ENCODE measurements at places on chromosomes 5 and 9.
A peak's percentile ranks its signal among the peaks of the same experiment; 100 is the strongest.

DNA sequence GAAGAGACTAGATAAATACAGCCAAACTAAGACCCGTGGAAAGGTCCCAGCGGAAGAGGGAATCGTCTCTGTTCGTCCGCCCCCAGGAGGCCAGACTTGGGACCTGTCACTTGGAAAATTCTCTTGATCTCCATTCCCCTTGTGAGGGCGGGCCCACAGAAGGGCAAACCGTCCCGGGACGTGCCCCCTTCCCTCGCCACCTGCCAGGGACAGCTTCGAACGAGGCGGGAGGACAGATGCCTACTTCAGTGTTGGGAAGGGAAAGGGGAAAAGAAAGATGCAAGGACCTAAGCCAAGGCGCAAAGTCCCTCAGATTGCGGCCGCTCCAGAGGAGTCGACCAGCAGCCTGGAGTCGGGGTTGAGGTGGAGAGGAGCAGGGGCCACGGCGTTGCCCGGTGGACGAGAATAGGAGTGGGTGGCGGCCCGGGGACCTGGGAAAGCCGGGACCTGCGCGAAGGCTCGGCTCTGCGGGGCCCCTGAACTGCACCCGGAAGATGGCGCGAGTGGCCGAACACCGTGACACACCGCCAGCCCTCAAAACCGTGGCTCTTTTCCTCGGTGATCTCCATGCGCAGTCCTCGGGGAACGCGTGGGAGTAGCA is 4.4 kb upstream of the EBF1 start:
- DNase-seq, result peak; percentile 48

- DNase-seq, result no peak
Observed at GRCh38 chr9:21825637-21826036, 23.2 kb downstream of the MTAP start.

DNA sequence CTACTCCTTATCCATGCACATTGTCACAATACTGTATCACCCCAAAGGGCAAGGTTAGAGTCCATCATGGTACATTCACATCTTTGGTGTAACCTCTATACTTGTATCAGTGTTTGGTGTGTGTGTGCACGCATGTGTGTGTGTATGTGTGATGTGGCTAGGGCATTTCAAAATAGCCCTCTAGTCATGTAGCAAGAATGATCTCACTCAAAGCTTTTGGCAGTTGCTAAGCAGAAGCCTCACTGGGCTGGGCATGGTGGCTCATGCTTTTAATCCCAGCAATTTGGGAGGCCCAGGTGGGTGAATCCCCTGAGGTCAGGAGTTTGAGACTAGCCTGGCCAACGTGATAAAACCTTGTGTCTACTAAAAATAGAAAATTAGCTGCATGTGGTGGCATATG is 245.3 kb downstream of the ADGRV1 start:
- no peak for DNase-seq

DNA sequence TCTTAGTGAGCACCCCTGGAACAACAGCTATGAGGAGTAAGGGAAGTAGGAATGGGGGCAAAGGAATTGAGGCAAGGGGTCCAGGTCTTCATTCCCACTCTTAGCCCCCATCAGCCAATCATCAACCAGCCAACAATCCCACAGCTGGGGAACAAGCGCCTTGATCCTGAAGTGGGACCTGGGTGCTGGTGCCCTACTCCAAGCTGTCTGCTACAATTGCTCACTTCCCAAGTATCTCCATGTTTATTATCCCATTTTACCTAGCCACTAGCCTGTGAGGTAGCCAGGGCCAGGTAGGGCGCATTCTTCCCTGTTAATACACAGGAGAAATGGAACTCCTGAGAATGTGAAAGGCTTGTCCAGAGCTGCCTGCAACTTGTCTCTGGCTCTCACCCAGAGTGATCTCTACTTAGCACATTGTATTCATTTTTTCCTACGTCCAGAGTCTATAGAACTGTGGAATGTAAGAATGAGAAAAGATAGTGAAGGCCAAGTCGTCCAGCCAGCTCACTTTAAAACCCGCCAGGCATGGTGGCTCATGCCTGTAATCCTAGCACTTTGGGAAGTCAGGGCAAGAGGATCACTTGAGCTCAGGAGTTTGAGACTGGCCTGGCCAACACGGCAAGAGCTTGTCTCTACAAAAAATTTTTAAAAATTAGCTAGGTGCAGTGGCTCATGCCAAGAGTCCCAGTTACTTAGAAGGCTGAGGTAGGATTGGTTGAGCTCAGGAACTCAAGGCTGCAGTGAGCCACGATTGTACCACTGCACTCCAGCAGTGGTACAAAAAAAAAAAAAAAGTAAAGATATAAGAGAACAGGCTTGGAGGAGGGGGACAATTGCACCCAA is 6.2 kb upstream of the DNAJC18 start:
- DNase-seq, result no peak

- DNase-seq, result peak; percentile 8
Observed at GRCh38 chr9:4886698-4887097, 94.0 kb downstream of the RCL1 start.

- no peak for DNase-seq
Observed at GRCh38 chr5:169333518-169333917, 32.6 kb upstream of the SLIT3 start.

GRCh38 chr5:145680169-145680568 is 155.0 kb downstream of the PRELID2 start:
- DNase-seq, result no peak

GRCh38 chr9:109745335-109746283 is 34.4 kb upstream of the PALM2AKAP2 start:
- DNase-seq, result no peak

GRCh38 chr5:26121338-26121737 is 917.0 kb downstream of the CDH9 start:
- DNase-seq, result no peak

GRCh38 chr5:139605887-139606286 is 42.3 kb upstream of the CXXC5 start:
- DNase-seq, result peak; percentile 40

GRCh38 chr5:68172314-68172713 is 43.2 kb upstream of the PIK3R1 start:
- DNase-seq, result no peak

GRCh38 chr9:135030566-135031226 is 56.8 kb upstream of the OLFM1 start:
- no peak for DNase-seq

DNA sequence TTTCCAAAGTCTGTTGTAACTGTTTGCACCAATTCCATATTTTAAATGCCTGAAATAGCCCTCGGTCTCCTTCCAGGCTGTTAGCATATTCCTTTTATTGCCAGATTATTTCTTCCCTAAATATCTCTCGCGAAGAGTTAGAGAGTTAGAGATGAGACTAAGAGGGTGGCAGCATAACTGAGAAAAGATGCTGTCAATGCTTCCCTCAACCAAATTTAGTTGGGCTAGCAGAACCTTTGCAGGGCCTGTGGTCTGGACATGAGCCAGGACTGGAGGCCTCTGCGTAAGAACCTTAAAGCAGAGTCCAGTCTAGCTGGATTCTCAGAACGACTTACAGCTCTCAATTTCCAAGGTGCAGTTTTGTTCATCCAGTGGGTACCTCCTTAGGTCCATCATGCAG is 135.9 kb downstream of the GABRB2 start:
- no peak for DNase-seq

GRCh38 chr5:142295084-142295758 is 29.6 kb downstream of the SPRY4 start:
- DNase-seq, result no peak
